ENCODE measurements at places on chromosomes 5 and 9. TPM values are rescaled to one million over a fixed set of nuclear protein-coding genes. Genes with fewer than 3 reads are reported as not detected.

The ARL14EPL gene
- not detected for total RNA-seq

The ZNF454 gene
- 12.8 TPM for total RNA-seq

The TBC1D2 gene
- total RNA-seq, result 7.7 TPM

The ZNF483 gene
- total RNA-seq, result 84.5 TPM

The C8G gene
- not detected for total RNA-seq

The FCN2 gene
- not detected for total RNA-seq

The FOXE1 gene
- total RNA-seq, result 0.45 TPM

The FBP2 gene
- not detected for total RNA-seq

The SLC27A6 gene
- total RNA-seq, result 4.8 TPM

The HTR1A gene
- 4.7 TPM for total RNA-seq

The GCNT4 gene
- total RNA-seq, result 3.3 TPM

The ANKRD18A gene
- total RNA-seq, result 2.4 TPM

The PANK3 gene
- 91.6 TPM for total RNA-seq

The PURA gene
- total RNA-seq, result 2.3 TPM

The SMIM33 gene
- not detected for total RNA-seq

All from GM23338 (cell line).